ENCODE measurements at places on chromosomes 2 and 18. TPM values are rescaled to one million over a fixed set of nuclear protein-coding genes. Genes with fewer than 3 reads are reported as not detected.

DNA sequence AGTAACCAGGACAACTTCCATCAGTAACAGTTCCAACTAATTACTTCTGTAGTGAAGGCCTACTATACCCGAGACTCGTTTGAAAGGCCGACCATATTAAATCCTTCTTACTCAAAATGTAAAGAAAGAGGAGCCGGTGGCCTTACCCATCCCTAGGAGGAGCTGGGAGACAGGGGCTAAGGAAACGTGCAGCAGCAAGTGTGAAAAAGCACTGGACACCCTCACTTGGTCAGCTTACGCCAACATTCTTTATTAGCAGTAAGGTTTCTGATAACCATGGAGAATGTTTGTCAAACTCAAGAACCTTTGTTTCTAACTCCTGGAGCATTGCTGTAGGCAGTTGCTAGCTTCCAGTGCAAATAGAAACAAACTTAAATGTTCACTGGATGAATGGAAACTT lies 26.7 kb upstream of the VWA3B start:
- no peak for DNase-seq

DNA sequence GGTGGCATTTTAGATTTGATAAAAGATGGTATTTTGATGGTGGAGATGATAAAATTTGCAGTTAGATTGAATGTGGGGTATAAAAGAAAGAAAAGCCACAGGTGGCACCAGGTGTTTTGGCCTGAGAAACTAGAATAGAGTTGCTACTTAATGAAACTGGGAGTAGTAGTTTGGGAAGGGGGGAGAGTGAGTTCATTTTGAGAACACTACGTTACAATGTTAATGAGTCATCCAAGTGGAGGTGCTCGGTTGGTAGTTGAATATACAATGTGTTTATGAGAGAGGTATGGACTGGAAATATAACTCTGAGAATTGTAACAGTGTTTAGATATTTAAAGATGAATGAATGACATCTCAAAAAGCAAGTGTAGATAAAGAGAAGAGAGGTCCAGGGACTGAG lies 26.4 kb downstream of the EPG5 start:
- DNase-seq, result no peak

DNA sequence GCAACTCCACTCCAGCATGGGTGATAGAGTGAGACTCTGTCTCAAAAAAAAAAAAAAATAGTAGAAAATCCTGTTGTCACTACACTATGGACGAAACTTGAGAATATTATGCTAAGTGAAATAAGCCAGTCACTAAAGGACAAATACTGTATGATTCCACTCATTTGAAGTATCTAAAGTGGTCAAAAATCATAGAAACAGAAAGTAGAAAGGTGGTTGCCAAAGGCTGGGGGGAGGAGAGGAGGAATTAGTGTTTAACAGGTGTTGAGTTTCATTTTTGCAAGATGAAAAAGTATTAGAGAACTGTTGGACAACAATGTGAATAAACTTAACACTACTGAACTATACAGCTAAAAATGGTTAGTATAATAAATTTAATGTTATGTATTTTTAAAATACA lies 18.8 kb upstream of the RMP24 start:
- DNase-seq, result no peak

GRCh38 chr2:119233326-119234020 lies 9.8 kb downstream of the STEAP3 start:
- DNase-seq, result no peak

- DNase-seq, result no peak
Measured at GRCh38 chr2:9527995-9528787, 27.4 kb downstream of the ADAM17 start.

- no peak for DNase-seq
Measured at GRCh38 chr2:149180226-149180875, 141.9 kb downstream of the LYPD6B start.

DNA sequence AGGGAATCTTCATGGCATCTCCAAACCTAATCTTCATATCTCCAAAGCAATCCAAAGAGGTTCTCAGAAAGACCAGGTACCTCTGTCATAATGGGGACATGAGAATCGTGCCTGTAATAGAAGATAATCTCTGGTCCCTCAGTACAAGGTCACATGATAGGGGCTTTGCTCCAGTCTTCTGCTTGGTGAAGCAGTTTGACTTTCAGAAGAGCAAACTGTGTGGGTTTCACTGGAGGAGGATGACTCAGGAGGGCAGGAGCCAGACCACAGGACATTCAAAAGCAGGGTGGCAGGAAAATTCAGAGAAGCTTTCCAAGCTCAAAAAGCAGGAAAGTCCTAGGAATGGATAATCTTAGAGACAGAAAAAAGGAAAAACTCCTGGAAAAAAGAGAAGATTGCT lies 10.6 kb upstream of the PAX3 start:
- no peak for DNase-seq

DNA sequence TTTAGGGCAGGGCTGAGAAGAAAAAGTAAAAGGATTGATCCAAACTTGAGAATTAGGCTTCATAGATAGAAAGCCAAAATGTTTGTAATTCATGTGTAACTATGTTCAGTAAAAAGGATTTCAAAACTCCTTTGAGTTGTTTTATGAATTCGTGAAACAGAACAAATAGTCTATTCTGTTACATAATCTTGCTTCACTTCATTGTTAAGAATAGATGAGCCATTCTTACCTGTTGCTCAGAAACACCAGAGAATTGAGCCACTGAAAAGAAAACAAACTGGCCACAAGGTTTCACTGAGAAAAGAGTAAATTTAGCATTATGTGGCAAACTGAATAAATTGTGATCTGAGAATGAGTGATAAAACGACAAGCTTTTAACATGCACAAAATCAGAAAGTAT lies 4.5 kb upstream of the ITPRID2 start:
- DNase-seq, result no peak

- no peak for DNase-seq
Measured at GRCh38 chr2:235449568-235449967, 44.3 kb upstream of the AGAP1 start.

ALK gene
- not detected for total RNA-seq

PLCD4 gene
- total RNA-seq, result 0.83 TPM

KCNG2 gene
- total RNA-seq, result not detected

NEU2 gene
- not detected for total RNA-seq
